ENCODE measurements at places on chromosomes 1 and 21.

DNA sequence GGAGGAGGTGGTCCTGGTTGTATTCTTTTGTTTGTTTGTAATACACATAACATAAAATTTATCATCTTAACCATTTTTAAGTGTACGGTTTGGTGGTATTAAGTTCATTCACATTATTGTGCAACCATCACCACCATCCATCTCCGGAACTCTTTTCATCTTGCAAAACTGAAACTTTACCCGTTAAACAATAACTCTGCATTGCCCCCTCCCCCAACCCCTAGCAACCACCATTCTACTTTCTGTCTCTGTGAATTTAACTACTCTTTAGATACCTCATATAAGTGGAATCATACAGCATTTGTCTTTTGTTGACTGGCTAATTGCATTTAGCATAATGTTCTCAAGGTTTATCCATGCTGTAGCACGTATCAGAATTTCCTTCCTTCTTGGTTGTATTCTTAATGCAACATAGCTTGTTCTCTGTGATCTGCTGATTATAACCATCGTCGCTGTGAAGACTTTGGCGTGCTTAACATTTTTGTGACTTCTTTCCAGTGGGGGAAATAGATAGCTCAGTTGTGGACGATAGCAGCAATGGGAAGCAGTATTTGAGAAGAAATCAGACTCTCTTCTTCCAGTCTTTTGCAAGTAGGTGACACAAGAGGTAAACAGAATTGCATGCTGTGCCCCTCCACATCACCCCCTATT is 117.5 kb upstream of the HOOK1 start:
- DNase-seq: no peak

- DNase-seq: no peak
These were observed 89.2 kb upstream of the SLFNL1 start for GRCh38 chr1:41110736-41111135.

GRCh38 chr1:230495891-230496385 is 69.8 kb upstream of the PGBD5 start:
- DNase-seq: no peak

DNA sequence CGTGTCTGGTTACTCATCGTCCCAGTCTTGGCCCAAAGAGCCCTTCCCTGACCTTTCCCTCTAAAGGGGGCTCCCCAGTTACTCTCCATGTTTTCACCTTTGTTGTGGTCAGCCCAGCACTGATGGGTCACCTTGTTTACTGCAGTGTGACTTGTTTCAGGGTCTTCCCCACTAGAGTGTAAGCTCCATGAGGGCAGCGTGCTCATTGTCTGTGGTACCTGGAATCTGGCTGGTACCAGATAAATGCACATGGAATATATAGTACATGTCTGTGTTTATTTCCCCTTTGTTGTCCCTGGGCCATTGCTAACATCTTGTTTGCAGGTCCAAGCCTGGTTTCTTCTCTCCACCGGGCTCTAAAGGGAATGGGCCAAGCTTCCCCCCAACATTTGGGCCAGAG is 22.7 kb upstream of the TENT5B start:
- no peak for DNase-seq

DNA sequence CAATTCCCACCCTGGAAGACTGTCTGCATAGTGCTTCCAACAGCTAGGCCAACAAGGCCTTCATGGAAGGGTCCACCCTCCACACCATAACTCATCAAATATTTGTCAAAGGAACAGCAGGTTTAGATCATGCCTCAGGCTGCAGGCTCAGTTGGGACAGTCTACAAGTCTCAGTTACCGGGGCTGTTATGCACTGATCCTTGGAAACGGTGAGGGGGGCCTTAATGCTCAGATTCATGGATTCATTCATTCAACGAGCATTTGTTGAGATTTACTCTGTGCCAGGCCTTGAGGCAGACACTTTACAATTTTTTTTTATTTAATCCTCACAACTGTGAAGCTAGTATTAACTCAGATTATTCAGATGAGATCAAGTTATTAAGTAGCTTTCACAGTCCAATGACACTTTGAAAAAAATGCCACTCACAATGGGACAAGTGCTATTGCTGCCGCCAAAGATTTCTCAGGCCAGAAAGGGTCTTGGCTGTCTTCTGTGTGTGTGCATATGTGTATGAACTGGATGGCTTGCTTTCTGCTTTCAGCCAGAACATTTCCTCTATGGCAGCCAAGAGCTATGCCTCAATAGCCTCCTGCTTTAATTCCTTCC is 8.9 kb upstream of the C1orf216 start:
- DNase-seq: no peak

GRCh38 chr1:33012165-33012564 is 24.5 kb downstream of the AK2 start:
- no peak for DNase-seq

DNA sequence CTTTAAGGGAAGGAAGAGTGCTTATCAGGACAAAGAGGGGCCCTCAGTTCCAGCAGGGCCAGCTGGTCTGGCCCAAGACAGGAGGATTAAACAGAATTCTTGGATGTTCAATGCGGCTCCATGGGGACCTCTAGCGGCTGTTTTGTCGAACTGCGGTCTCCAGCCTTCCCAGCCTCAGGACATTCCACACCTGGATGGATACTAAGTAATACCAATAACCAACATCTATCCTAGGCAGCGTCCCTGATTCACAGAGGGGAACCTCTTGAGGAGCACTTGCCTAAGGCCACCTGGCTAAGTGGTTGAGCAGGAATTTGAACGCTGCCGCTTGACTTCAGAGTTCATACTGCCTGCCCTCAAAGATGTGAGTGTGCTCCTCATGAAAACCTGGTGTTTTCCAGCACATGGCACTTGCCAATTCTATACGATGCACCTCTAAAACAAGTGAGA is 15.5 kb upstream of the CD247 start:
- DNase-seq: no peak

- no peak for DNase-seq
These were observed 71.4 kb downstream of the MRPL37 start for GRCh38 chr1:54271341-54271740.

GRCh38 chr1:235990330-235990795 is 74.5 kb downstream of the NID1 start:
- DNase-seq: no peak

DNA sequence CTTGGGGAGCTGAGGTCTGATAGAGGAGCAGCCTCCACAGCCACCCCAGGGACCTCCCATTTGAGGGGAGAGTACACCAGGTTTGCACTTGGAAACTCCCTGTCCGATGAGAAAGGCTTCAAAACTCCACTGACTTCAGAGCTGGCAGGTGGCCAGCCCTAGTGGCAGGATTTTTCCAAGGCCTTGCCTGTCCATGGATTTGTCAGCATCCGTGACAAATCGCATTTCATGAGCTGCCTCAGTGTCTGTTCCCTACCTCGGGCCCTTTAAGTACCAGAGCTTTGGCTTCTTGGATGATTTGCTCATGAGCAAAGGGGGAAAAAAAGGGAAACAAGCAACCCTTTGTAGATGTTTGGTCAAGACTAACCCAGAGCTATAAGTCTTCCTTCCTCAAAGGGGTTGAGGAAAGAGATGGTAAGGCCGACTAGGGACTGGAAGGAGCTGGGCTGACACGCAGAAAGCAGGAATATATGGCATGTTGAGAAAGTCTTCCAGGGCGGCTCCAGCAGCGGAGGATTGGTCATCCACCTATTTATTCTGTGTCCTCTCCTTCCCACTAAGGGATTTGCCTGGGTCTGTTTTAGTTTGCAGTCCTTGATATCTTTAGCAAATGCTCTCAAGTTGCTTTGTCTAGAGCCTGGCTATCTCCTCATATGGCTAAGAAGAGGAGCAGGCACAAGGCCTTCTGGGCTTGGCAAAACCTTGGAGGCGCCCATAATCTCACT is 2.7 kb upstream of the HSPG2 start:
- DNase-seq: peak; percentile 25

- DNase-seq: no peak
These were observed 104.0 kb downstream of the NIBAN1 start for GRCh38 chr1:184870319-184870718.

- DNase-seq: no peak
These were observed 27.4 kb downstream of the VANGL1 start for GRCh38 chr1:115669002-115669673.

- DNase-seq: no peak
These were observed 44.7 kb downstream of the XCL2 start for GRCh38 chr1:168498956-168499687.

GRCh38 chr1:205481218-205481617 is 23.3 kb upstream of the CDK18 start:
- DNase-seq: no peak

DNA sequence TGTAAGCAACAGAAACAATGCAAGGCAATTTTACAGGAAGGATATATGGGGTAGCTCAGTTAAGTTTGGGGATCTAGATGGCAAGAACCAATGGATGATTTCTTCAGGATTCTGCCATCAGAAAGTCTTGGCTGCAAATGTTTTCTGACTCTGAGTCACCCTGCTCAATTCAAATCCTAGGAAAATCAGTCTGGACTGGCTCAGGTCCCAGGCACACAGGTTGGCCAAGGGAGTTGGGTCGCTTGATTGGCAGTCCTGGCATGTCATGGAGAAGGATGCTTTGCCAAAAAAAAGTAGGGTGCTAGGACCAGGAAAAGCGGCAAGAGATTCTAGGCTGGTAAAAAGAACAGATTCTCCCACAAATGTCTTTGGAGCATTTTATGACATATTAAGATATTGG is 28.9 kb upstream of the S1PR1 start:
- no peak for DNase-seq

- no peak for DNase-seq
These were observed 138.4 kb downstream of the HIVEP3 start for GRCh38 chr1:41780322-41780721.

DNA sequence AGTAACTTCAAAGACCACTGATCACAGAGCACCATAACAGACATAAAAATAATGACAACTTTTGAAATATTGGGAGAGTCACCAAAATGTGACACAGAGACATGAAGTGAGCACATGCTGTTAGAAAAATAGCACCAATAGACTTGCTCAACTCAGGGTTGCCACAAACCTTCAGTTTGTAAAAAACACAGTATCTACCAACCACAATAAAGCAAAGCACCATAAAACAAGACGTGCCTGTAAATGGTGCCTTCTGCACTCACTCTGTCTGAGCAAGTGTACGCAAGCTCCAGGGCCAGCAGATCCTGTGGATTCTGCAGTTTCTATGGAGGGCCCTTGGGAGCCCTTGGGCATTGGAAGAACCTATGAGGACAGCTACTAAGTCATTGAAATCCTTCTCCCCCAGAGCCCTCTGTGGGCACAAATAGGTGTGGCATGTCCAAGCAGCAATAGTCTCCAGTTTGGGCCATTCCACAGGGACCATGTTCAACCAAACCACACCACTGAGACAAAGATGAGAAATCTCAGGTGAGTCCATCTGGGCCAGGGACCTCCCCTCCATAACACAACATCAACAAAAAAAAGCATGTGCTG is 116.9 kb upstream of the RAB4A start:
- no peak for DNase-seq

Data from DMS 273 treated with DMSO at 0.1 percent for 48 hours (cell line).